Urothelium cell line (cell line): ENCODE measurements at places on chromosomes 1 and 21.

DNA sequence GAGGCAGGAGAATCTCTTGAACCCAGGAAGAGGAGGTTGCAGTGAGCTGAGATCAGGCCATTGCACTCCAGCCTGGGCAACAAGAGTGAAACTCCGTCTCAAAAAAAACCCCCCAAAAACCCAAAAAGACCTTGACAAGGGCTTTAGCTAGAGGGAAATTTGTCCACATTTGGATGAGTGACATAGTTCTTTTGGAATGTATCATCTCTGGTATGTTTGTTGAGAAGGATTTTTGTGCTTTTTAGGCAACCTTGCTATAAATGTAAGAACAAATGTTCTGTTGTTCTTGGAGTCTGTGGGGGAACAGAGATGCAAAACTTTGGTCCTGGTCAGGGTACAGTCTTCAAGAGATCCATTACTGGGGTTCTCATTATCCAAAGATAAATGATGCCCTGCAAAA is 28.9 kb downstream of the INAVA start:
- DNase-seq: peak; percentile 29

GRCh38 chr1:147625362-147625995 is 44.8 kb downstream of the ACP6 start:
- DNase-seq: no peak

DNA sequence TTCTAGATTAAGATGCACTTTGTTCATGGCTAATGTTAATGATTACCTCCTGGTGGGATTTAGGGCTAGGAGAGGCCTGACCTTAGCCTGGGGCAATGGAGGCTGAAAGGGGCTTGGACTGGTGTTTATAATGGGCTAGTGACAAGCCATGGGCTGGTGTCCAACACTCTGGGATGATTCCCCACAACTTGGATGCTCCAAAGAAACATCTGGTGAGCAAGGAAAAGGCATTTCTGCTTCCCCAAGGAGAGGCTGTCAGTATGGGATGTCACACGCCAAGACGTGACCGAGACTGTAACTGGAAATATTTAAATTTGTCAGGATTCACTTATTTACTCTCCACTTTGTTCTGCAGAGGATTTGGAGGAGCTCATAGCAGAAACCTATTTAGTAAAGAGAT is 45.2 kb downstream of the PTPRU start:
- no peak for DNase-seq

- no peak for DNase-seq
Measured at GRCh38 chr1:160045653-160046052, 13.9 kb upstream of the PIGM start.

DNA sequence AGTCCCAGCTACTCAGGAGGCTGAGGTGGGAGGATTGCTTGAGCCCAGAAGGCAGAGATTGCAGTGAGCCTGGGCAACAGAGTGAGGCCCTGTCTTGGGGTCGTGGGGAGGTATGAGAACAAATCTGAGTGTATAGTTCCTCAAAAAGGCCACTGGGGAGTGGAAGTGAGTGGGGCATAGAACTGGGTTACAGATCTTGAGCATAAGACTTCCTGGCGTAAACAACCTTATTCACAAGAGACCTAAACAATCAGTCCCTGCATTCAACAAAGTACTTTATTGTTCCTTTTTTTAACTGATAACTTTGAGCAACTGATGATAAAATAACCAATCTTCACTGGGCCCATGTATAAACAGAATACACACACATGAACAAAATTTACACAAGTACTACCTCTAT is 72.7 kb upstream of the MUTYH start:
- DNase-seq: no peak

DNA sequence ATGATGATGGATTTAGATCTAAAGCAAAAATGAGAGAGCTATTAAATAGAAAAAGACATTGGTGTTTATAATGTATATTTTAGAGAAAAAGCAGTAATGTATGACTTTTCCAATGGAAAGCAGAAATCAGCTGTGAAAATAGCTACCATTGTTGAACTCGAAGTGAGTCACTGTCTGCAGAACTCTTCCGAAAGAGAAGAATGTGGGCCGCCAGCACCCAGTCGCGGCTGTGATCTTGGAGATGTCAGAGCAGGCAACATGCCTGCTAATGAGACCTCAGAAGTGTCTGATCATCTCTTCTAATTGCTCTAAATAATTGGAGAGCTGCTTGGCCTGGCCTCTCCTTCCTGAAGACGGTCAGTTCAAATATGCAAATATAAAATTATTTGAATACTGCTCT is 333.6 kb upstream of the RUNX1 start:
- DNase-seq: no peak

GRCh38 chr1:80305466-80305865 is 1298.9 kb upstream of the ADGRL4 start:
- no peak for DNase-seq

DNA sequence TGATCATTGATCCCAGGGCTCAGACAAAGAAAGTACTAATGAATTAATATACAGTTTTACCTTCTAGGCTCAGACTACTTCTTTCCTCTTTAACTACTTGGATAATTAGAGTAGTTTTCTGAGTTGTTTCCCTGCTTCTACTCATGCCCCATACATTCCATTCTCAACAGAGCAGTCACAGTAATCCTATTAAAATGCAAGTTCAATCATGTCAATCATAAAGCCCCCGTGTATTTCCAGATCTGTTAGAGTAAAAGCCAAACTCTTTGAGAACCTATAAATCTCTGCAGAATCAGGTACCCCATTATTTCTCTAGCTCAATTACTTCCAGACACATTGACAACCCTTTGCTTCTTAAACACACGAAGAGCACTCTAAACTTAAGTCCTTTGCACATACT is 242.1 kb upstream of the PRMT6 start:
- DNase-seq: no peak

- DNase-seq: no peak
Measured at GRCh38 chr1:85451236-85451830, 13.6 kb downstream of the DDAH1 start.

DNA sequence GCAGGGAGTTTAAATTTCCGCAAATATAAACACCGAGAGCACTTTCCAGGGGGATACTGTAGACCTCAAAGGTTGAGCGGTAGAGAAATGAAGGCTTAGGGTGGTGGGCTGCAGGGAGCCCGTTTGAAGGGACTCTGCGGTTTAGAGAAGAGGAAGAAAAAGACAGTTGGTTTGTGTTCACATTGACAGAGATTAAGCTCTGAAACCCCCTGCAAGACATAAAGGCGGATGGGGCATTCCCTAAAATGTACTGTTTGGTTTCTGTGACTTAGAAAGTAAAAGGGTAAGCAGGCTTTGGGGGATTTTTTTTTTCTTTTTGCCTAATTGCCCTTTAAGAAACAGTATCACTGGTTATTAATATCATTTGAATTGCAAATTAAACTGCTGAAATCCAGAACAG is 1.3 kb downstream of the KAZN start:
- DNase-seq: no peak

DNA sequence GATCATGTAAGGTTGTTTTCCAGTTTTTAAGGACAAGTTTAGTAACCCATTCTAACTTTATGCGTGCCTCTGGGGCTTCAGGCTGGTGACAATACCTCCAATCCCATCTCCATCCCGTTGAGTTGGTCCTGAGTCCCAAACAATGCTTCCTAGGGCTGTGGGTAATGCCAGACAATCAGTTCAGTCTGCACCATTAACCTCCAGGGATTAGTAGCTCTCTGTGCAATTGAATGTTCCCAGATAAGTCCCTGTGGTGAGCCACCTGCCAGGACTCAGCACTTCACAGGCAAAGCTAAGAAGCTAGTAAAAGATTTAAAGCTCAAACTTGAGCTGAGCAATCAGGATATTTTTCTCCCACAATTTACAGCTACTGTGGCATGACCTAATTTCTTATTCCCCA is 462.2 kb upstream of the PTBP2 start:
- no peak for DNase-seq

DNA sequence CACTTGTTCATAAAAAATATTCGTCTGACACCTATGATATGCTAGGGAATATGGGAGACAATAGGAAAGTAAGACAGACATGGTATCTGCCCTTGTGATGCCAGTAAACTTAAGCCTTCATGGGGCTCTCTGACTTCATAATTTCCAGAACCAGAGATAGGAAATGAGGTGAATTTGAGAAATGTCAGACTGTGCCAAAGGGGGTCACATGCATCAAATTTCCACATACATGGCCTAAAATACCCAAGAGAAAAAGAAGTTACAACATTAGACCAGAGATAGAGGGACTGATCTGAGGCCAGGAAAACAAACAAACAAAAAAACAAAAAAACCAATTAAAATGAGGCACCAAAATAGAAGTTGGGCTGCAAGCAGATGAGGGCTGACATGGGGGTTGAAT is 75.7 kb downstream of the DISC1 start:
- DNase-seq: no peak

DNA sequence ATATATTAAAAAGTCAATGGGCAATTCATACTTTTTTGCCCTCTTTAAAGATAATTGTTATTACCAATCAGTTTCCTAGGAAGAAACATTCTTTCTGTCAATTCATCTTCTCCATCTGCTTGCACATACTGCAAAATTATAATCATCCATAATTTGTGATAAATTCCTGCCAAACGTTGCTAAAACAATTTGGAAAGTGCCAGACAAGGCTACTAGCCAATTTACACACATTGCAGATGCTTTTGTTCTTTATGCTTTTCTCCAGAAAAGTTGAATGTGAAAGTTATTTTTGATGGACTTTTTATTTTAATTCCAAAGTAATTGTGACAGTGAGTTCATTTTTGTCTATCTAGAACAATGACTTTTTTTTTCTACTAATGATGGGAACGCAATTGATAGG is 992.8 kb upstream of the ADGRL2 start:
- no peak for DNase-seq

DNA sequence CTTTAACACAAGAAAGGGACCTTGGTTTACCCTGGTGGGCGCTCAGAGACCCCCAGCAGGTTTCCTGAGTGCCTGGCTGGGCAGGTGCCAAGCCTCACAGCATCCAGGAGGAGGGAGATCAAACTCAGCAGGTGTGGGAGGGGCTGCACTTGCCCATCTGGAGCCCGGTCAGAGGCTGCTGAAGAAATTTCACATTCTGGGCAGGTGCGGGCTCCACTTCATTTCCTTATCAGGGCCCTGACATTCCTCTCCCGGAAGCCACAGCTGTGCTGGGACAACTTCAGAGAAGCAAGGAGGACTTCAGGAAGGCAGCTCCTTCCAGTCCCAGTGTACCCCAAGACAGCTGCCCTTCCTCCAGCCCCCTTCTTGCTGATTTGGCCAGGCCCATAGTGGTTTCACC is 82.9 kb downstream of the ITPKB start:
- DNase-seq: no peak

DNA sequence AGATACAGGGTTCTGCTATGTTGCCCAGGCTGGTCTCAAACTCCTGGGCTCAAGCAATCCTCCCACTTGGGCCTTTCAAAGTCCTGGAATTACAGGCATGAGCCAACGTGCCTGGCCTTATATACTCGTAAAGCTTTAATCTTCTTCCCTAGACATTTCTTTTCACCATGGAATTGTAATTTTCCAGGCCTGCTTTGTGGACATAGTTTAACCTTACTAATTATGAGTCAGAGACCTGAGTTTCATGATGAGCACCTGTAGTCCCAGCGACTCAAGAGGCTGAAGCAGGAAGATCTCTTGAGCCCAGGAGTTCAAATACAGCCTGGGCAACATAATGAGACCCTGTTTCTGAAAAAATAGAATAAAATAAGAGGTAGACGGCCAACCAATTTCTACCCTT is 12.3 kb downstream of the PATJ start:
- DNase-seq: no peak

GRCh38 chr1:208006258-208006920 is 95.5 kb upstream of the CD34 start:
- no peak for DNase-seq

- DNase-seq: no peak
Measured at GRCh38 chr1:5575396-5575940, 416.8 kb downstream of the NPHP4 start.

- no peak for DNase-seq
Measured at GRCh38 chr1:5010236-5010635, 355.8 kb downstream of the AJAP1 start.

DNA sequence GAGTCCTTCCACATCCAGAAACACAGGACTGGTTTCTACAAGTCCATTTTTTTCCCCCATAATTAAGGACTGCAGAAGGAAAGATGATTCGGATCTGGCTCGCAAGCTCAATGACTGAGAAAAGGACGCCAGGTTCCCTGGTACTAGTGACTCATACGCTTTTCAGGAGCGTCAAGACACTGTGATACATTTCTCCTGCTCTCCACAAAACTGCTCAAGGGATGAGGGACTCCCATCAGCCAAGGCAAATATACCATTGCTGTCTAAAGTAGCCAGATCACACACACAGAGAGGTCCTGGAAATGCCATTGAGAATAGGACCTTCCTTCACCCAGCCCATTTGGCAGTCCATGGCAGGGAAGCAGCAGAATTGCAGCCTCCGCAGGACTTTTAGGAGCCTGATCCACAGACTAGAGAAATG is 253.6 kb upstream of the IRF2BP2 start:
- peak; percentile 35 for DNase-seq

GRCh38 chr1:97145321-97145956 is 423.9 kb downstream of the PTBP2 start:
- DNase-seq: peak; percentile 30
